ENCODE measurements at places on chromosomes 4 and X.

- no peak for DNase-seq
Measured at GRCh38 chr4:146099585-146099984, 75.9 kb upstream of the LSM6 start.

GRCh38 chrX:9682456-9682855 is 83.2 kb downstream of the GPR143 start:
- no peak for DNase-seq

DNA sequence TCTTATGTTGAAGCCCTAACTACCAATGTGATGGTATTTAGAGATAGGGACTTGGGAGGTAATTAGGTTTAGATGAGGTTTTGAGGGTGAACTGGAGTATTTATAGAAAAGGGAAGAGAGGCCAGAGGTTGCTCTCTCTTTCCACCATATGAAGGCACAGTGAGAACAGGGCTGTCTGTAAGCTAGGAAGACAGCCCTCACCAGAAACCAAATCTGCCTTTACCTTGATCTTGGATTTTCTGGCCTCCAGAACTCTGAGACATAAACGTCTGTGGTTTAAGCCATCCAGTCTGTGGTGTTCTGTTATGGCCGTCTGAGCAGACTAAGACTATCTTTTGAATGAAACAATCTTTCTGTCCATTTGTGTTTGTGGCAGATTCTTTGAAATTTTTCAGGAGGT is 223.7 kb downstream of the PDHA2 start:
- DNase-seq = no peak

DNA sequence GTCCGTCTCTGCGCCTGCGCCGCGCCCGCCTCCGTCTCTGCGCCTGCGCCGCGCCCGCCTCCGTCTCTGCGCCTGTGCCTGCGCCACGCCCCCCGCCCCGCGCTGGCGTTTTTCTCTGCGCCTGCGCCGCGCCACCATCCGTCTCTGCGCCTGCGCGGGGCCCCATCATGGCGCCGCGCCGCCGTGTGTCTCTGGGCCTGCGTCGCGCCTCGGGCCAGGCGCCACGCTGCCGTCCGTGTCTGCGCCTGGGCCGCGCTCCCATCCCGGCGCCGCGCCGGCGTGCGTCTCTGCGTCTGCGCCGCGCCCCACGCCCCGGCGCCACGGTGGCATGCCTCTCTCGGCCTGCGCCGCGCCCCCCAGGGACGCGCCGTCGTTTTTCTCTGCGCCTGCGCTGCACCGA is 51.8 kb upstream of the DUX4 start:
- no peak for DNase-seq

GRCh38 chrX:2410279-2411020 is 90.3 kb downstream of the DHRSX start:
- DNase-seq = no peak
